GM20000 (cell line): ENCODE measurements at places on chromosomes 11 and 22.

DNA sequence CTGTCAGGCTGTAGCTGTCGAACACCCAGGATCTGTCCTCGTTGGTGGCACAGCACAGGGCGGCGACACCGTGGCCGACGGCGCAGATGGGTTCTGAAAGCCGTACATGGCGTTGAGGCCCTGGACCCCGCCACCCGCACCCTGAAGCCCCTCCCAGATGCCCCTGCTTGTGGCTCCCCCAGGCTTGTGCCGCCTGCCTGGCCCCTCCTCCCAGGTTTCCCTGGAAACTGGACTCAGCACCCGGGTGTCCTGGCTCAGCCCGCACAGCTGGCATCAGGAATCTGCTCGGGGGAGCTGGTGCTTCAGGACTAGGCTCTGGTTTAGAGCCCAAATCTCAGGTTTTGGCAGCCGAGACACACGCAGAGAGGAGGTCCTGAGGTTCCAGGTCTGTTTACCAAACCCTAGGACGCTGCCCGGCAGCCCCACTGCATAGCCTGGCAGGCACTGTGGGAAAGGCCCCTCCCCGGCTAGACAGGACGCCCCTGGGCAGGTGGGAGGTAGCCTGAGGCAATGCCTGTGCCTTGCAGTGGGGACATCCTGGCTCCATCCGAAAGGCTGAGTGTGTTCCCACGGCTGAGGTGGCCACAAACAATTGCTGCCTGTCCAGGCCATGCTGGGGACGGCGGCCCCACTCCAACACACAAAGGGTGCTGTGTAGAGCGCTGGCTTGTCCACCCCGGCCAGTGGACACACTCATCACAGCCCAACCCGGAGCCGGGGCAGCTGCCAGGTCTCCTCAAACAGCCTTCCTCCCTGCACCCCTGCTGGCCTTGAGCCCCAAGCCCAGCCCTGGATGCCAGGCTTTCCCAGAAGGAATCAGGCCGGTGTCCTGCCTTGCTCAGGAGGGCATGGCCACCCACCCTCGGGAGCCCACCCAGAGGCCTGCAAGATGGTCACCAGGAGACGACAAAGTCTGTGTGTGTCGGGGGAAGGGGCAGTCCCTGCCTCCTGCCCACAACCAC lies 4.6 kb downstream of the GATD1 start:
- no peak for DNase-seq

DNA sequence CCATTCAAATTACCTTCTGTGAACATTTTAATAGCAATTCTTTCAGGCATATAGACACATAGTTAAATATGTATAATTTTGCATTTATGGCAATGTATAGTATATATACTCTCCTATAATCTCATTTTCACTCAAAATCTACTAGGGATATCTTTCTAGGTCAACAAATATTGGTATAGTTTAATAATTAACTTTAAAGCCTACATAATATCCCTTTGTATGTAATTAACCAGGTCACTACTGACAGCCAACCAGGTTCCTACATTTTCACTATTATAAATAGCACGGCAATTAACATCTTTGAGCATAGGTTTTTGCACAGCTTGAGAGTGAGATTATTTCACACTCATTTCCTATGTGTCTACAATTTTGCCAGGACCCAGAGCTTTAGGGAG lies 15.8 kb downstream of the OR2AG2 start:
- DNase-seq, result no peak

- no peak for DNase-seq
These were observed 15.2 kb downstream of the SBF1 start for GRCh38 chr22:50459496-50460140.

DNA sequence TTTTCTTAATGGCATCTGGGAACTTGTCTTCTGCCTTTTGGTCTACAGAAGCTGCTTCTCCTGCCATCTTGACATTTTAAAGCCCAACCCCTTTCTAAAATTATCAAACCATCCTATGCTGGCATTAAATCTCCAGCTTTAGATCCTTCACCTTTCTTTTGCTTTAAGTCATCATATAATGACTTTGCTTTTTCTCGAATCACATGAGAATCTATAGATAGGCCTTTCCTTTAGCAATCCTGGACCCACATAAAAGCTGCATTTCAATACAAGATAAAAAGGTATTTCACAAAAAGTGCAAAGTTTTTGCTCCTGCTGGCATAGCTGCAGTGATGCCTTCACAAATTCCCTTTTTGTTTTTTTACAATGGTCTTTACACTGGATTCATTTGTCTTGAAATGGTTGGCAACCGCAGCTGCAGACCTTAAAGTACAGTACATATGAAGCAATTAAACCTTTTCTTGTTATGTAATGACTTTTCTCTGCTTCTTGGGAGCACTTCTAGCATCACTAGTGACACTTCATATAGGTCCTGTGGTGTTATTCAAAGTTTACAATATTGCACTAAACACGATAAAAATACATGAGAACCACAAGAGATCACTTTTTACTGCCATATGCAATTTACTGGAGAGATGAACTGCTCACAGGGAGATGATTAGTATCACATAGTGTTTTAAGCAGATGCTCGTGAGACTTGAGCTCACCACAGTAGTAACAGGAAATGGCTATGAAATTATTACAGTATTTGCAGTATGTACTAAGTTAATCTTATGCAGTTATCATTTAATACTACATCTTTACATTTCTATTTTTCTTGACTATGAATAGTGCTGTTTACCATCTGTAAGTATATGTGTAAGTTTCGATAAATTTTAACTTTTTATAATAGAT lies 41.6 kb downstream of the ACER3 start:
- no peak for DNase-seq

DNA sequence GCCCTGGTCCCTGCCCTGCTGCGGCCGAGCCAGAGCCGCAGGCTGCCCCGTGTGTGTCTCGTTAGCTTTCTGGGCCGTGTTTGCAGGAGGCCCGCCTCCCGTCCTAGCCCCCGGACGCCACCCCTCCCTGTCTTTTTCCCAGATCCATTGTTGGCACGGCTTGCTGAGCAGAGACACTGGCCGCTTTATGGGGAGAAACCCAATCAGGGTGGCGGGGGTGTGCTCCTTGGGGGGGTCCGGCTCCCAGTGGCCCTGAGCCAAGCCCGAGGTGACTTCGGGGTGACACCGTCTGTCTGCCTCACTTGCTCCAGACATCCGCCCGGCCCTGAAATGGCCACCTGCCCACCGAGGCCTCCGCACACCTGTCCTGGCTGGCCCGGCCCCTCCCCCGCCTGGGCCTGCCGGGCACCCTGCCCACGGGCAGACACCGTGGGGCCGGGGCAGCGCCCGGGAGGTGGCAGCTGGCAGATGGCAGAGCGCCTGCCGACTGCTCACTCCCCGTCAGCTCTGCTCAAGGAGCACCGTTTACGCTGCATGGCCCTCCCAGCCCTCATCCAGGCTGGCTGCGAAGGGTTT lies 43.1 kb upstream of the PPARA start:
- no peak for DNase-seq

GRCh38 chr11:86537541-86538222 lies 134.7 kb downstream of the ME3 start:
- no peak for DNase-seq

DNA sequence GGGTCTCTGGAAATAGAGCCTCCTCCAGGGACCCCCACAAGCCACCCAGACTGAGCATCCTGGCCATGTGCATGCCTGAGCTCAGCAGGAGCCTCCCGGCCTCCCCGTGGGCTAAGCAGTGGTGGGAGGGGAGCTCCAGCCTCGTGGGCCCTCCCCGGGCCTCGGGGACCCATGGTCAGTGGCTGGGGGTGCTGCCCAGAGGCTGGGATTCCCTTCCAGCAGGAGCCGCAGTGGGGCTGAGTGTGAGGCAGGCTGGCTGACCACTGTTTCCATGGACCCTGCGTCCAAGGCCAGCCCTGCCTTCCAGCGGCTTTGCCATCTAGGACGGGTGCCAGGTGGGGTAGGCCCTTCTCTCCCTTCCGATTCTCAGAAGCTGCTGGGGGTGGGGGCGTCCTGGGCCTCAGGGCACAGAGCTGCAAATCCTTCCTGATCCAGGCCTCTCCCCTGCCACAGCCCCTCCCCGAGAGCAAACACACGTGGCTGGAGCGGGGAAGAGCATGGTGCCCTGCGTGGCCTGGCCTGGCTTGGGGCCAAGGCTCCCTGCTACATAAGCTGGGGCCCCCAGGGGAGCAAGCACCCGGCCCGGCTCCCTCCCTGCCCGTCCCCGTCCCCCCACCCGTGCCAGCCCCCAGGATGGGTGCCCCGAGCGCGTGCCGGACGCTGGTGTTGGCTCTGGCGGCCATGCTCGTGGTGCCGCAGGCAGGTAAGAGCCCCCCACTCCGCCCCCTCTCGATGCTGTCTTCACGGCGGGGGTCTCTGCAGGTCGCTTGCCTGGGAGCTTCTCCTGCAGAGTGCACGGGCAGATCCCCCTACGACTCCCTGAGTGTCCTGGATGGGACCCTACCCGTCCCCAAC lies at the start of gene MUC5B:
Gene MUC5B (plus strand): TSS at position 576 of the 855 bp plus-strand sequence. CDS start 58 bp downstream, at position 634.
- peak; percentile 33 for DNase-seq

- no peak for DNase-seq
These were observed 9.9 kb downstream of the PRSS23 start for GRCh38 chr11:86810288-86810687.

- no peak for DNase-seq
These were observed 434.3 kb downstream of the ETS1 start for GRCh38 chr11:128152796-128153696.

- no peak for DNase-seq
These were observed 646 bp downstream of the NCAPD3 start for GRCh38 chr11:134223121-134223520.

- DNase-seq, result peak; percentile 58
These were observed 39.6 kb downstream of the BCR start for GRCh38 chr22:23219822-23220484.

- no peak for DNase-seq
These were observed 1004.1 kb downstream of the OPCML start for GRCh38 chr11:132528181-132528580.

- no peak for DNase-seq
These were observed 60.2 kb downstream of the SMIM38 start for GRCh38 chr11:69215784-69216415.
